ENCODE measurements at places on chromosomes 1 and 21.

DNA sequence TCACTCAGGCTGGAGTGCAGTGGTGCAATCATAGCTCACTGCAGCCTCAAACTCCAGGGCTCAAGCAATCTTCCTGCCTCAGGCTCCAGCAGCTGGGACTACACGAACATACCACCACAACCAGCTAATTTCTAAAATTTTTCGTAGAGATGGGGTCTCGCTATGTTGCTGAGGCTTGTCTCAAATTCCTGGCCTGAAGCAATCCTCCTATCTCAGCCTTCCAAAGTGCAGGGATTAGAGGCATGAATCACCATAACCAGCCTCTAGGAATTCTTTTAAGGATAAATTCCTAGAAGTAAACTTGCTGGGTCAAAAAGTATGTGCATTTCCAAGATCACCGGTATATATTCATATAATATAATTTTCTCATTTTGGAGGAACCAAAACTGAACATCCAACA lies 17.6 kb upstream of the HUNK start:
- no peak for DNase-seq

DNA sequence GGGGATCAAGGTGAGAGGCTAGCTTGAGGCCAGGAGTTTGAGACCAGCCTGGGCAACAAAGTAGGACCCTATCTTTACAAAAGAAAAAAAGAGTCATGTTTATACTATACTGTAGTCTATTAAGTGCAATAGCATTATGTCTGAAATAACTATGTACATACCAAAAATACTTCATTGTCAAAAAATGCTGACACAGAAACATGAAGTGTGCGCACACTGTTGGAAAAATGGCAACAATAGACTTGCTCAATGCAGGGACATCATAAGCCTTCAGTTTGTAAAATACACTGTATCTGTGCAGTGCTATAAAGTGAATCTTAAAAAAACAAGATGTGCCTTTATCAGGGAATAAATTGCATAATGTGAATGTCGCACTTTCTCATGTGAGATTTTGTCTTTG lies 14.1 kb upstream of the NID1 start:
- DNase-seq = no peak

GRCh38 chr1:10080523-10080922 lies 47.8 kb downstream of the UBE4B start:
- DNase-seq = no peak

- DNase-seq = no peak
Observed at GRCh38 chr1:243946253-243946652, 96.2 kb upstream of the AKT3 start.

DNA sequence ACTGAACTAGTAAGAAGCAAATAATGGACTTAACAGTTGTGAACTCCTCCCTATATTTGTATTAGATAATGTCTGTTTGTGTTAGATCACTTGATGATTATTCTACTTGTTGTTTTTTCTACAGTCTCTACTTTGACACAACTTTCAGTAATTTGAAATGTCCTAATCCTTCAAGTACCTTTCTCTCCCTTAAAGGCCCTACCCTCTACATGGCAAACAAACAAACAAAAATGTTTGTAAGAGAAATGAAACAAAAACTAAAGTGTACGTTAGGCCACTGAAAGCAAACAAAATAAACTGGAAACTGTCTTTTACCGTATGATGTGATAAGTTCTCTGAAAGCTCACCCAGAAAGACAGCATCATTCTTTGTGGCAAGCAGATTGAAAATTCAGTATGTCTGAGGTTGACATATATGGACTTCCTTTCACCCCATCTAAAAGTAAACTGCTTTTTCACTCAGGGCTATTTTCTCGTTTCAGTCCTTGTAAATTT lies 255.9 kb upstream of the SNX7 start:
- no peak for DNase-seq

- DNase-seq = no peak
Observed at GRCh38 chr1:31647106-31647505, 2.4 kb upstream of the PEF1 start.
